ENCODE measurements at places on chromosomes 16 and 17.

- DNase-seq, result no peak
Observed at GRCh38 chr16:55043499-55043898, 112.8 kb downstream of the IRX5 start.

GRCh38 chr16:10297341-10298006, 88.4 kb upstream of the ATF7IP2 start:
- no peak for DNase-seq

- DNase-seq, result peak; percentile 99
Observed at GRCh38 chr17:7836596-7837407, 2.8 kb downstream of the KDM6B start.

- peak; percentile 43 for DNase-seq
Observed at GRCh38 chr17:28335959-28336871, 654 bp downstream of the TNFAIP1 start.

DNA sequence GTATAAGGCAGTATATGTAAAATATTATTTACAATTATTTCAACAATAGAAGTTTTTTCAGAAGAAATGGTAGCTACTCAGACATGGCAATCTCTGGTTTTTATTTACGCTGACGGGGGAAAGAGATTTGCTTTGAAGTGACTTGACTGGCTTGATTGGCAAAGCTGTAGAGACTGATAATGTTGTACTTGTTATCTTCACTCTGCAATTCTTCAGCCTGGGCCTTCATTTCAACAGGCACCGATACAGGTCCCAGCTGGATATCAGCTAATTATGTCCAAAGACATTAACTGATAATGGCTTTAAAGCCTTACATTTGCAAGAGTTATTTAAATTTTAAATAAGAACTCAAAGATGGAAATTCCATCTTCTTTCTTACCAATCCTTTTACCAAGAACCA, 151.4 kb upstream of the HS3ST3A1 start:
- DNase-seq, result no peak

DNA sequence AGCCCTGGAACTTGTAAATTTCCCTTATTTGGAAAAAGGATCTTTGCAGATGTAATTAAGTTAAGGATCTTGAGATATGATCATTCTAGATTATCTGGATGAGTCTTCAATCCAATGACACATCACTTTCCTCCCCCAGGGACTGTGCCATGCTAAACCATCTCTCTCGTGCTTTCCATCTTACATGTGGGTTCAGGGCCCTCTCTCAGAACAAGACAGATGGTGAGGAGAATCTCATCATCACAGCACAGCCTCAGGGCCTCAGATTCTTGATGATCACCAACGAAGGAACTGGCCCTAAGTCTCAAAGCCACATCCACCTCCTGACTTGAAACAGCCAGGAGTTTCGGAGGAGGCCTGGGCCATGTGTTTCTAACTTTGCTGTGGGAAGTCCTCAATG, 78.7 kb downstream of the LITAF start:
- DNase-seq, result no peak

GRCh38 chr16:81899601-81900000, 111.7 kb downstream of the SDR42E1 start:
- no peak for DNase-seq

DNA sequence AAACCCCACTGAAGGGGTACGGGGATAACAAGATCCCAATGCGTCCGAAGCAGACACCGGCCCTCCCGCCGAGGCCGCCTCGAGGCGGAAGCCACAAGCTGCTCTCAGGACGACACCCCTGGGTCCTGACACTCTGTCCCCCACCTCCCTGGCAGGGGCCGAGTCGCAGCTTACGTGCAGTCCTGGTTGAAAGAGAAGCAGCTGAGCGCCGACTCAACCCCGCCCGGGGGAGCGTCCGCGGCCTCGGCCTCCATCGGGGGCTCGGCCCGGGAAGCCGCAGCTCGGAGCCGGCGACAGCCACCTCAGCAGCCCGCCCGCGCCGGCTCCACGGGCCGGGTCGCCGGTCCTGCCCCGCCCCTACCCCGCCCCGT, at the start of gene WIPI1:
Gene WIPI1, minus strand, starts transcription at position 329 of the 371 bp plus-strand sequence. Its CDS starts 75 bp downstream, at position 254.
- no peak for DNase-seq

DNA sequence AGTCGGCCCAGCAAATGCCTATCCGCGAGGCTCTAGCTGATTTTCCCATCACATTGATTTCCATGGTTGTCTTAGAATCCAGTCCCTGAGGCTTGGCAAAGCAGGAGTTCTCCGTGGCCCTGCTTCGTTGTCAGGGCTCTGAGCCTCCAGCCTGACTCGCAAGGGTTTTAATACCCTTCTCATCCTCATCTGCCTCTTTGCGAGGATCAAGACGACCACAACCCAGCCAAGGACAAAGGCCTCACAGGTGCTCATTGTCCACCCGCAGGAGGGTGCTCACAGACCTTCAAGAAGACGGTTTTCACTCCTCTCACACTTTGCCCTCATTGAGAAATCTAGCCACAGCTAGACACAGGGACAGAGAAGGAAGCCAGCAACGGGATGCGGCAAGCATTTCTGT, 610.8 kb downstream of the KCNJ18 start:
- DNase-seq, result no peak

GRCh38 chr17:49935526-49936210, 33.3 kb upstream of the DLX4 start:
- DNase-seq, result peak; percentile 86

- no peak for DNase-seq
Observed at GRCh38 chr16:61148930-61149329, 887.3 kb downstream of the CDH8 start.

DNA sequence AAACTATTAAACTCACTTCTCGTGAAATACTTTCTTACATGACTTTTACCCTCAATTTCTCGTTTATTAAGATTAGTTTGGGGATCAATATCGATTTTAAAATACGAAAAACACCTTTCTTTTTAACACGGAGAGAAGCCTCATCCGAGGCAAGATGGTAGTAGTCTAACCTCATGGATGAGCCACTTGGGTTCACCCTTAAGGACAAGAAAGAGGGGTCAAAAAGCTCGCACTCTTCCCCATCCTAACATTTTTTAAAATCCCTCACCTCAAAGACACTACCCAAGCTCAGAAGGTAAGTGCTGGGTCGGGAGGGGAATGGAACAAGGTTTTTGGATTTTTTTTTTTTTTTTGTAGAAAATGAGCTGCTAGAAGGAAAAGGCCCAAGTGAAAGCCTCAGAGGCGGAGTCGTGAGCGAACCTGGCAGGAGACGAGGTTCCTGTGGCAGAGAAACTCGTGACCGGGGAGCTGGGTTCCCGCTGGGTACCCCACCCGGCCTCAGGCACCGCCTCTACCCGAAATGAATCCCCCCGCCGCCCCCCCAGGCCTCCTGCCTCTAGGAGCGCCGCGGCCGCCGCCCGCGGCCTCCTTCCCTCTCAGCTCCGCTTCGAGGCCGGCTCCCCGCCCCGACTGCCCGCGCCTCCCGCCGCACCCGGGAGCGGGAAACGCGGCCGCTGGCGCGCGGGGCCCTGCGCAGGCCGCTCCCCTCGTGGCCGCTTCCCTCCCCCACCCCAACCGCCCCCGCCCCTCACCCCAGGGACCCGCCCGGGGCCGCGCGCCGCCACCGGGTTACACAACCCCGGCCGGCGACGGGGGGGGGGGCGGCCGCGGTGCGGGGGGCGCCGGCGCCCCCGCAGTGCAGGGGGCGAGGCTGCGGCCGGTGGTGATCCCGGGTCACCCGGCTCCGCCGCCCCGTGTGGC, 1.6 kb downstream of the NUFIP2 start:
- DNase-seq, result peak; percentile 21

DNA sequence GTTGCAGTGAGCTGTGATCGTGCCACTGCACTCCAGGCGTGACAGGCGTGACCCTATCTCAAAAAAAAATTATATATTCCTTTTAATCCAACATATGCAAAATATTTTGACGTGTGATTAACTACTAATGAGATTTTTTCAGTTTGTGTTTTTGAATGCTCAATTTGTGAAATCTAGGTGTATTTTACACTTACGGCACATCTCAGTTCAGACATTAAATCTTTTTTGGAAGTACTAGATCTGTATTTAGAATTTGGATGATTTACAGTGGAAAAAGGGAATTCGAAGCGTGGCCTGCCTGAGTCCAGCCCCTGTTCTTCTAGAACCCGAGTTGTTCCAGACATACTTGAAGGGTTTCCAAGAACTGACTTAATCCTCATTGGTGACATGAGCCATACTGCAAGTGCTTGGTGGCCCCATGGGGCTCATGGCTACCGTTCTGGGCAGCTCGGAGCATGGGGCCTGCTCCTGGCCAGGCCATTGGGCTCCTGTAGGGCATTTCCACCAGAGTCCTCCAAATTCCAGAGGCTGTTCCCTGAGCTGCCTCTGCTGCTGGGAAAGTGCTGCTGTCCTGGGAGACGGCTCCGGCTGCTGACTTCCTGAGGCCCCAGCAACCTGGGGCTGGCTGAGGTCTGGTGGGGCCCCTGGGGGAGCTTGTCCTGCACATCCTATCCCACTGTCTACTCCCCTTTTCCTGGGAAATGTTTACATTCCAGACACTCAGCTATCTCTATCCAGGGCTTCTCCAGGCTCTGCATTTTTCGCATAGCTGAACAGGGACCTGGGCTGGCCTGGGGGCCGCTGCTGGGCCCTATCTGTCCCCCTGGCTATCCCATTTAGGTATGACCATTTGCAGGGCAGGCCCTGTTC, 27.2 kb downstream of the LLGL2 start:
- no peak for DNase-seq

DNA sequence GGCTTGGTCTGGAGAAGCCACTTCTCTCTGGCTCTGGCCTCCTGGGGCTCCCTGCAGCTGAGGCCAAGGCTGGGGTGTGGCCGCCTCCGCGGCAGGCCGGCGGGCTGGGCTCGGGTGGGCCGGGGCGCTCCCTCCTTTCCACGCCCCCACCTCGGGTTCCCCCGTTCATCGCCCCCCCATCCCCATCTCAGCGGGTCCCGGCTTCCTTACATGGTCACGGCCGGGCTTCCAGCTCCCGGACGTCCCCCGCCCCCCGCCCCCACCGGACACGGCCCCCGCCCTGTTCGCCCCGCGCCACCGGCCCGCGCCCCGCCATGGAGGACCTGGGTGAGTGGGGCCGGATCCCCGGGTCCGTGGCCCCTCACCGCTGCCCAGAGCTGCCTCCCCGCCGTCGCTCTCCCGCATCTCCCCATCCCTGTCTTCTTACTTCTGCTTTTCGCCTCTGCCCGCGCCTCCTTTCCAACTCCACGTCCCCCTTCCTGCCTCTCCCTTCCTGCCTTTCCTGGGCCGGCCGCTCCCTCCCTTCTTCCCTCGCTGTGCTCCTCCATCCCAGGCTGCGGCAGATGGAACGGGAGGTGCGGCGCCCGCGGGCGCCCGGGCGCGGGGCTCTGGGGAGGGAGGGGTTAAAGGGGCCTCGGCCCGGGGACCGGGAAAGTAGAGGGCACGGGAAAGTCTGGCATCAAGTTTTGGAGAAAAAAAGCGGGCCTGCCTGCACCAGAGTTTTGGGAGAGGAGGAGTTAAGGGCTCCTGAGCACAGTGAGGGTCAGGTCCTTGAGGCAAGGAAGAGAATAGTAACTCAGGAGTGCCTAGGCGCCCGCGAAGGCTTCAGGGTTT, at the start of gene TGFB1I1:
Gene TGFB1I1, plus strand, starts transcription at position 278 of the 834 bp plus-strand sequence. Its CDS starts 37 bp downstream, at position 315.
- DNase-seq, result no peak

GRCh38 chr16:57889522-57889921, 81.4 kb downstream of the CNGB1 start:
- DNase-seq, result no peak

GRCh38 chr17:71790791-71791190, 330.0 kb upstream of the SOX9 start:
- no peak for DNase-seq

GRCh38 chr17:17809531-17810083, 27.2 kb downstream of the SREBF1 start:
- no peak for DNase-seq

Data from NCI-H1105 (cell line).